Activated CD4-positive, alpha-beta memory T cell treated with anti-CD3 and anti-CD28 coated beads, Interleukin-2, amount 10 ng/mL, durations not matched to agents 7 days and 5 days (primary cell): ENCODE measurements at places on chromosomes 1 and 21. TPM values are rescaled to one million over a fixed set of nuclear protein-coding genes. Genes with fewer than 3 reads are reported as not detected.

DNA sequence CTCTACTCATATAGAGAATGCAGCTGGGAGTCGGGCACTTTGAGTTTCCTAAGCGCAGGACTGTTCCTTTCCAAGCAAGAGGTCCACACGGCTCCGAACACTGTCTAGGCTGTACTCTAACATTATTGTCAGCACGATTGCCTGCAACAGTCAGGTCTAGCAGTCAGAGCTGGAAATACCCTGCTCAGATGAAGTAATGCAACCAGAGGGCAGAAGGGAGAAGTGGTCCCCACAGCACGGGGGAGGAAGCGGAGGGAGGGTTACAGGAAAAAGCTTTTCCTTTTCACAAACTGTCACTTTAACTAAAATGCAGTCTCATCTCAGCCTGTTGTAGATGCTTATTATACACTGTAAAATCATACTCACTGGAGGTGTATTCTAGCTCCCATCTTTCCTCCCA is 98.9 kb upstream of the SLC44A3 start:
- DNase-seq: no peak

DNA sequence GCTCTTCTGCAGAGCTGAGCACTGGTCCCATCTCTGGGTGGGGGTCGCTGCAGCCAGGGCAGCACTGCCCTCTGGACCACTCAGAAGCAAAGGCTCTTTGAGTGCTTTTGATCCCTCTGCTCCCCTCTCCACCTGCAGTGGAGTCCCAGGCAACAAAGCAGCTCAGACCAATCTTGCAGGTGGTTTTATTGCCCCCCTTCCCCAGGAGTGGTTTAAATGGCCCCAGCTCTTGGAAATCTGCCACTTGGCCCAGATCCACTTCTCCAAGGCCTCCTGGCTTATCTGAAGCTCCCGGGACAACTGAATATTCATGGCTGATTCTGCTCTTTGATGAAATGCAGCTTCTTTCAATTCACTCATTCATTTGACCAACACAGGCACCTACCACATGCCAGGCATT is 2.7 kb downstream of the STUM start:
- DNase-seq: no peak

- DNase-seq: no peak
Observed at GRCh38 chr1:57711326-57711725, 287.5 kb upstream of the DAB1 start.

Gene MTARC1
- not detected for total RNA-seq

Gene EVA1B
- total RNA-seq: 25.5 TPM

Gene IQGAP3
- 18.4 TPM for total RNA-seq

Gene AMY1B
- not detected for total RNA-seq

GRCh38 chr21:36347278-36347961 is 27.4 kb downstream of the MORC3 start:
- DNase-seq: no peak

DNA sequence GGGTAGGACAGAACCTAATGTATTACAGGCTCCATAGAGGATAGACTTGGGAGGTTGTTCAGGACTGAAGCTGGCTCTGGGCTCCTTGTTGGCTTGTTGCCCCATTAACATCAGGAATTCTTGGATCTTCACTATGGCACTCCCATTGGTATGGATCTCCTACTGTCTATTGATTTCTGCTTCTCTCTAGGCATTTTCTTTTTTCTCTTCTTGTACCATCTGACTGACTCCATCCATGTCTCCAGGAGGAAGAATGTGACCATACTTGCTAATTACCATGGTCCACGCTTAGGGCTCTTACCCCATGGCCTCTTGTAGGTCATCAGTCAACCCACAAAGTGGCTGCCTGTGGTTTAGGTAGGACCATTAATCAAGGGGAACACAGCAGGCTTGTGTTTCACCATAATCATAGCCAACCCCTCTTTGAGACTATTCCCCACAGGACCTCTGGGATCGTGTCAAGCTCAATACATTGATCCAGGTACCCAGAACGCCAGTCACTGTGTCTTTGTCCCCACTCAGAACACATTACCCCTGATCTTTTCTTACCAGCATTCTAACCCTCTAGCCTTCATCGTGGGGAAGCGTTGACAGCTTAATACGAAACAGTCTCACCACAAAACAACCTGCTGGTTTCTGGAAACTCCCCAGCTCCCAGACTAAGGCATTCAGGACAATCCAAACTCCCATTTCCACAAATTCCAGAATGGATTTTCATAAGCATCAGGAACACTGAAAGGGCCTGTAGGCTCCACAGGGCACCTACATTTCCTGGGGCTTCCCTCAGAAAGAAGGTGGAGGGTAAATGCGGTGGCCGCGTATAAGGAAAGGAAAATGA is 97.1 kb downstream of the ETS2 start:
- no peak for DNase-seq

Gene ATG4C
- total RNA-seq: 12.6 TPM

Gene OR10J1
- total RNA-seq: not detected

- DNase-seq: no peak
Observed at GRCh38 chr1:20373286-20373685, 82.6 kb downstream of the VWA5B1 start.

Gene SAMD13
- not detected for total RNA-seq

Gene BMP8A
- not detected for total RNA-seq

- DNase-seq: no peak
Observed at GRCh38 chr1:203888807-203889251, 27.4 kb downstream of the SNRPE start.

GRCh38 chr1:241637604-241638003 is 2.6 kb downstream of the CHML start:
- no peak for DNase-seq

Gene TMPRSS15
- not detected for total RNA-seq

DNA sequence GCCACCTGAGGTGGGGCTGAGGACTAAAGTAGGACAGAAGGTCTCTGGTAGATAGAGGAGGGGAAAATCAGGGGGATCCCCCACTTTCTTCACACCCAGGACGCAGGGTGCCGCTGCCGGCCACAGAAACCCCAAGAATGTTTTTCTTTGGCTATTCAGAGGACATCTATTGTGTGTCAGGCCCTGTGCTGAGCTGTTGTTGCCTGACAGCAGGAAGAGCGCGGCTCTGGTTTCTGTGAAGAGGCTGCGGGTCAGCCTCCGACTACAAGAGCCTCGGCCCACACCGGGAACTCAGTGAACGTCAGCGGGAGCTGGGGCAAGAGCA is 407 bp upstream of the PIGV start:
- peak; percentile 86 for DNase-seq

DNA sequence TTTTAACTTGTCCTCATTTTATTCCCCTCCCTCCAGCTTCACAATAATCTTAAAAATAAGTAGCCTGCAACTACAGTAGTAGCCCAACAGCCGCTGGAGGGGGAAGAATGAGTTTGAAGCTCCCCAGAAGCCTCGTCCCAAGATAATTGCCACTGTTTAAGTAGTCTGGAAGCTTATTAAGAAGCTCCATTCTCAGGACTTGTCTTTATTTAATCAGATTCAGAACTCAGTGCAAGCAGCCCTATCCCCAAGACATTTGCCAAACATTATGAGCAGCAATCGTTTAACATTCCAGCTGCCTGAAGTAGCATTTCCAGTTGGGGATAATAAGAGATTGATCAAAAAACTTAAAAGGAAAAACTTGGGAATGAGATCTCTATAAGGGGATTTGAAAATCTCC is 106.0 kb downstream of the URB2 start:
- DNase-seq: no peak

DNA sequence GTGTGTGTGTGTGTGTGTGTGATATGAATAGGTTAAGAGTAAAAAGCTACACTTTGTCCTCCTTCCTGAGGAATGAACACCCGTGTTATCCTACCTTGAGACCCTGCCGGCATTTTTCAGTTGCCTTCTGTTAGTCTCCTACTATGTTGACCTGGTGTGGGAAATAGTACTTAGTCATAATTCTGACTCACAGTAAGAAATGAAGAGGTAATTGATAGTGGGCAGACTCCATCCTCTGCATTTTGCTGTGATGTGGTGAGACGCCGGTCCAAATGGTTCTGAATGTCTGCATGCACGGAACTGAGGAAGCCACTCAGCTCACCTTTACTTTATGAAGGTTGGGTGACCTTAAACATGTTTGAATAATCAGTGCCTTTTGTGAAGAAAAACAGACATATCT is 12.6 kb downstream of the CD101 start:
- DNase-seq: no peak

Gene MMEL1
- total RNA-seq: 1.0 TPM

Gene KRTAP19-3
- total RNA-seq: not detected

DNA sequence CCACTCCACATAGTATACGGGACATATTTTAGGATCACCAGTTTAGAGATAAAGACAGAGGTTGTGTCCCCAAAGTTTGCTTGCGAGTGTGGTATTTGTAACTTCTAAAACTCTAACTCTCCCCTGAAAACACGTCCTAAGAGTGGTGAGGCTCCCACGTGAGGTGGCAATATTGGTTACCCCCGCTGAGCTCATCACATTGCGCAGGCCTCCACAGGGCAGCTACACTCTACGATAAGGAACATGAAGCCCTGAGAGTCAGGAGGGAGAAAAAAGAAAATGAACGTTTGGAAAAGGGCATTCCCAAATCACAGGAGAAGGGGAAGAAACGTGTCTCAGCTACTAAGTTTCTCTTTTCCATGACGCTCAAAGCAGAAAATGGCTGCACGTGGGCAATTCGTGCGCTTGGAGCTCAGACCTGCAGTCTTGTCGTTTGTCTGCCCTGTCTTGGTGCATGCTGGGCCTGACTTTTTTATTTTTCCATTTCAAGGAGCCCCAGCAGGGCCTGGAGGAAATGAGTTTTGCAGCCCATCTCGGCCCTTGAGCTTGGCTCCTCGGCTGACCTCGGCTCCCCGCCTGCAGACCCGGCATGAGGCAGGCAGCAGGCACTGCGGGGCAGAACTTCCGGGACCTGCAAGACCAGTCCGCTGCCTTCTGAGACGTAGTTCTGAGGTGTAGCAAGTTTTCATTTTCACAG is 25.7 kb downstream of the ERG start:
- no peak for DNase-seq

Gene KIF21B
- total RNA-seq: 180 TPM

DNA sequence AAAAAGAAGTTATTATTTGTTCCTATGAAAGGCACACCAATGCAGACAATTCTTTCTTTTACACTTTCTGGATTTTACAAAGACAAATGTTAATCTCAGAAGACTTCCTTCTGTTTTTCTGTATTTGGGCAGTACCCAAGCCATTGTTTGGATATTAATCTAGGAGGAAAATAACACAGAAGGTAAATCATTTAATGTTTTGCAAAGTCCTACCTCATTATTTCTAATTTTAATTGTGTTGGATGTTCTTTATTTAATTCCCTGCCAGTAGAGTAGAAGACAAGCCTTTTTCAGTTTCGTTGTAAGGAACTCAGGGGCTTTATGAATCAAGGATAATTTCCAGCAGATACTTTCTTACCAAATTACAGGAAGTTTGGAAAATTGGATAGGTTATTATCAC is 118.3 kb downstream of the VPS13D start:
- no peak for DNase-seq

- no peak for DNase-seq
Observed at GRCh38 chr1:214086945-214087344, 99.2 kb downstream of the PROX1 start.

Gene NCF2
- total RNA-seq: 23.0 TPM

GRCh38 chr1:25893116-25893515 is 13.1 kb downstream of the STMN1 start:
- no peak for DNase-seq

GRCh38 chr1:115164940-115165705 is 75.8 kb upstream of the TSPAN2 start:
- DNase-seq: no peak
